ENCODE measurements at places on chromosomes 3 and 15. TPM values are rescaled to one million over a fixed set of nuclear protein-coding genes. Genes with fewer than 3 reads are reported as not detected.

- H3K27ac ChIP-seq: no peak overlapping the region
- H3K27me3 ChIP-seq: no peaks in the 10 kb centered on the region
- no peak overlapping the region for H3K4me3 ChIP-seq
- H3K36me3 ChIP-seq: peaks cover 22% of the 10 kb centered on the region
- no peaks in the 10 kb centered on the region for H3K4me1 ChIP-seq
- DNase-seq: no peak
These were observed 38.3 kb upstream of the BCL2L10 start for GRCh38 chr15:52150871-52151270.

- H3K4me3 ChIP-seq: no peak overlapping the region
- peaks cover 37% of the 10 kb centered on the region for H3K4me1 ChIP-seq
- H3K27me3 ChIP-seq: no peaks in the 10 kb centered on the region
- peak overlapping the region; percentile 98 for H3K27ac ChIP-seq
- peaks cover 10% of the 10 kb centered on the region for H3K36me3 ChIP-seq
These were observed 18.6 kb upstream of the SLC41A3 start for GRCh38 chr3:126102530-126102951.

GRCh38 chr15:51251556-51251955 is 86.8 kb downstream of the CYP19A1 start:
- H3K36me3 ChIP-seq: no peaks in the 10 kb centered on the region
- no peaks in the 10 kb centered on the region for H3K4me1 ChIP-seq
- H3K27me3 ChIP-seq: no peaks in the 10 kb centered on the region
- DNase-seq: no peak

- H3K27ac ChIP-seq: peak overlapping the region; percentile 9
- peaks cover 10% of the 10 kb centered on the region for H3K4me1 ChIP-seq
- H3K36me3 ChIP-seq: no peaks in the 10 kb centered on the region
- no peaks in the 10 kb centered on the region for H3K27me3 ChIP-seq
These were observed 86.8 kb downstream of the CCK start for GRCh38 chr3:42179110-42179725.

GRCh38 chr15:89122505-89123180 is 34.4 kb downstream of the ABHD2 start:
- peak overlapping the region; percentile 95 for H3K27ac ChIP-seq
- H3K4me1 ChIP-seq: peaks cover 46% of the 10 kb centered on the region
- peaks cover 20% of the 10 kb centered on the region for H3K36me3 ChIP-seq

GRCh38 chr15:61396235-61396919 is 167.3 kb upstream of the RORA start:
- peaks cover 10% of the 10 kb centered on the region for H3K4me1 ChIP-seq
- no peaks in the 10 kb centered on the region for H3K36me3 ChIP-seq
- no peaks in the 10 kb centered on the region for H3K27me3 ChIP-seq

GRCh38 chr3:38644662-38645053 is 4.8 kb downstream of the SCN5A start:
- H3K36me3 ChIP-seq: no peaks in the 10 kb centered on the region
- H3K27me3 ChIP-seq: no peaks in the 10 kb centered on the region
- peaks cover 5% of the 10 kb centered on the region for H3K4me1 ChIP-seq
- no peak for DNase-seq
- no peak overlapping the region for H3K4me3 ChIP-seq

DNA sequence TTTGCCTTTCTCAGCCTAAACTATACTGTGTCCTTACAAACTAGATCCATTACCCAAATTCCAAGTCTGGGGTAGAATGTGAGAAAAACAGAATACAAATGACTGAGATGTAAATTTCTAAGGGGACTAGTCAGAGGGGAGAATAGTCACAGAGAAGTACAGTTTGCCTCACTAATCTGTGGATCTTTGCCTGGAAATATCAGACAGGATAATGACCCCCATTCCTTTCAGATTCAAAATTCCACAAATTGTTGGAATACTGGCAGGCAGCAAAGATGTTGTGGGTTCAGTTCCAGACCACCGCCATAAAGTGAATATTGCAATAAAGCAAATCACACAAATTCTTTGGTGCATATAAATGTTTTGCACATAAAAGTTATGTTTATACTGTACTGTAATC is 762.8 kb upstream of the NR2F2 start:
- H3K36me3 ChIP-seq: no peaks in the 10 kb centered on the region
- DNase-seq: no peak
- no peaks in the 10 kb centered on the region for H3K27me3 ChIP-seq
- no peak overlapping the region for H3K27ac ChIP-seq

The GASK1A gene
- 37.3 TPM for total RNA-seq

The VEPH1 gene
- total RNA-seq: 0.21 TPM

The PROK2 gene
- 0.71 TPM for total RNA-seq

The HRH1 gene
- 48.3 TPM for total RNA-seq

The C3orf49 gene
- total RNA-seq: not detected

The FNDC3B gene
- 163 TPM for total RNA-seq
